Fibroblast of the conjunctiva (primary cell): ENCODE measurements at places on chromosomes 6 and 20.
A peak's percentile ranks its signal among the peaks of the same experiment; 100 is the strongest.

GRCh38 chr6:109626311-109626710 lies 64.7 kb downstream of the AK9 start:
- DNase-seq = no peak

GRCh38 chr20:56860413-56860812 lies 231.3 kb downstream of the TFAP2C start:
- DNase-seq = peak; percentile 28

DNA sequence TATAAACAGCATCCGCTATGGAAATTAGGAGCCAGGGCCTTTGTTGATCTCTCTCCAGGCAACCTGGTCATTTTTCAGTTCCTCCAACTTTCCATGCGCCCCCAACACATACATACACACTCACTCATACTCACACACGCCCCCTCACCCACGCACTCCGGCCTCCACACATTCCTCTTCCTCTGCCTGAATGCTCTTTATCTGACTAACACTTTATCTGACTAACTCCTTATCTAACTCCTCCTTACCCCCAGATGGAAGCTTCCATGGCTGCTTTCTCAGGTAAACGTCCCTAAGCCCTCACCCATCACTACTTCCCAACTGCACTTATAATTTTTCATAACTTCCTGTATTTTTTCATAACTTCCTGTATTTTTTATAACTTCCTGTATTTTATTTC lies 17.4 kb downstream of the CASS4 start:
- DNase-seq = no peak

GRCh38 chr6:79544299-79544927 lies 7.2 kb upstream of the LCA5 start:
- DNase-seq = no peak

DNA sequence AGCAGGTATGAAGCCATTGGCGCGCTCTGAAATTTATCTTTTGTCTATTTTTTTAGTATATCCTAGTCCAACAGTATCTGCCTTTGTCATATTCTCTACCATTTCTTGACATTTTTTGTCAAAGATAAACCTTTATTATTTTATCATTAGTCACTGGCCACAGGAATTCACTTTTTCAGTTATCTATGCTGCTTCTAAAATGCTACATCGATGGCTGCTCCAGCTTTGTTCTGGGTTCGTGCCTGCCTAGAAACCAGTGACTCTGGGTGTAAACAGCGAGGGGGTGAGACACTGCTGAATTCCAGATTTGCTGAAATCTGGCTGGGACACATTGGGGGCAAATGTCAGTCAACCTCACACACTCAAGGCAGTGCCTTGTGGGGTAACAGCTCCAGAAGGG lies 193.4 kb downstream of the CDC5L start:
- DNase-seq = no peak
